NT2/D1 (cell line): ENCODE measurements at places on chromosomes 2 and 18.

DNA sequence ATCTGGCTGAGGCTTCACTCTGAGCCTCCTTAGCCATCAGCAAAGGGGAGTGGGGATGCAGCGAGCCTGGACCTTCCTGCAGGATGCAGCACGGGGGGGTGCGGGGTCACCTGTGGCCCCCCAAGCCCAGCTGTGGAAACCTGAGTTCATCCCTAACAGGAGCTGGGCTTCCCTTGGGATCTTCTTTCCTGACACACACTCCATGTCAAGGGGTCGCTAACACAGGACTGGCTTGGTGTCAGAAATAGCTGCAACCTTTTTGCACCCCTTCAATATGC lies 174.7 kb downstream of the RTP5 start:
- no peak for DNase-seq

DNA sequence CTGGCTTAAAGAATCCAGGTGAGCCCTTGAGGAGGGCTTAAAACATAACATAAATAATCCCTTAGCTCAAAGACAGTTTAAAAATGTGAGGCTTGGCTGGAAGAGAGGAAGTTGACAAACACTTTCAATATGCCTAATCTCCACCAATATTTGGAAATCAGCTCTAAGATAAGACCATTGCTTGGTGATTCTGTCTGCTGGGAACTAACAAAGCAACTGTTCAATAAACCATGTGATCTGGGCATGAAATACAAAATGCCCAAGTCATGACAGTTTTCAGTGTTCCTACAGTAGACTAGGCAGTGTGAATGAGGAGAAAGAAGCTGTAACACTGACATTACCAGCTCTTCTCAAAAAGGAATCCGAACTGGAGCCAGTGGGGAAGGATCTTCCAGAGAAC lies 10.7 kb downstream of the MFF start:
- DNase-seq, result no peak

DNA sequence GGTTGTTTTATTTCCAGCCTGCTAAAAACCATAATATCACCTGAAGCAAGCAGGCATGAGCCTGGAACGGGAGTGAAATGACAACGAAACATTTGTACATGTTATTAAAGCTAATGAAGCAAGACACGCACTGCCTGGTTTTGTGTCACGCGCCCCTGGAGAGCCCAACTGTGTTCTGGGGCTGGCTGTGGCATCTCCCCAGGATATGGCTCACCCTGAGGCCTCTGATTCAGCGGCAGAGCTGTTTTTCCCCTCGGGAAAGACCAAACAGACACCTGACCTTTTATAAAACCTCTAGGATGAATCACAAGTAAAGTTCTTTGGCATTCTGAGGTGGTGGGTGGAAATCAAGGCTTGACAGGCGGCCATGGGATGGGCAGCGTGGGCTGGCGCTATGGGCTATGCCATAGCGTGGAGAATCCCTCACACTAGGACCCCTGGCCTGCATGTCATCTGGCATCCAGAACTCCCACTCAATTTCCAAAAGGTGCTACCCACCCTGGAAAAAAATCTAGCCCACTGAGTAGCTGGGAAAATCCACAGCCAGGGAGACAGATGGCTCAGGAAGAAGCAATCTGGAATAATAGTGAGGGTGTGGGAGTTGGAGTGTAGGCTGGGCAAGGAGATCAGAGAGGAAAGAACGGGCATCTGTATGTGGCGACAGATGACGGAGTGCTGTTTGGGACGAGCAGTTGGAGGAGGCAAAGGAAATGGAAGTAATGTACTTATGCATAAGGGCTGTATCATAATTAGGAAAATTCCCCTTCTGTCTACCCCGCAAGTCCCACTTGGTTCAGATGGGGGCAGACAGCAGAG lies 262.0 kb downstream of the AFF3 start:
- DNase-seq, result no peak

- DNase-seq, result no peak
Observed at GRCh38 chr2:45845566-45845965, 194.1 kb downstream of the PRKCE start.

GRCh38 chr18:68738564-68738963 lies 23.7 kb upstream of the TMX3 start:
- DNase-seq, result no peak

DNA sequence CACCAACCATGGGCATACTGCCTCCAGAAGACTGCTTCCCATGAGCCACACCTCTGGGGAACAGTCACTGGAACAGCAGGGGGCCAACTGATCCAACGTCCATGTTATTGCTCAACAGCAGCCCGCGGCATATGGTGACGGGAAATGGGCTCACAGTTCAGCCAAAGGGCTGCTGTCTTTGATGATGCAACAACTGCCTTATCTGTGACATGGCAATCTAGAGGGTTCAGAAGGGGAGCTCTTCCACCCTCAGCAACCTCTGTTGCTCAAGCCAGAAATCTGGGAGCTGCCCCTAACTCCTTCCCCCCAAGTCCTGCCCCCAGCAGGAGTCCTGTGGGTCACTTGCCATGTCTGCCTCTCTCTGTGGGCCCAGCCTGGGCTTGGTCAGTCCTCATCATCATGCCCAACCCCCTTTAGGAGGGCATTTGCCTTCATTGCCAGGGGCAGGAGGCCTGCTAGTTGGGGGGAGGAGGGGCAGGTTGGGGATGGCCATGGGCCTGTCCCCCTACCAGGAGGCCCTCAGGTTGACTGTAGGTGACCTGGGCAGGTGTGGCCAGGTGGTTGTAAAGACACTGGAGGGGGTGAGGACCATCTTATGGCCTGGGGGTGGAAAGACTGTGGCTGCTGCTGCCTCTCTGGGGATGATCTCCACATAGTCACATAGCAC lies 212.9 kb downstream of the CYP26B1 start:
- DNase-seq, result no peak

DNA sequence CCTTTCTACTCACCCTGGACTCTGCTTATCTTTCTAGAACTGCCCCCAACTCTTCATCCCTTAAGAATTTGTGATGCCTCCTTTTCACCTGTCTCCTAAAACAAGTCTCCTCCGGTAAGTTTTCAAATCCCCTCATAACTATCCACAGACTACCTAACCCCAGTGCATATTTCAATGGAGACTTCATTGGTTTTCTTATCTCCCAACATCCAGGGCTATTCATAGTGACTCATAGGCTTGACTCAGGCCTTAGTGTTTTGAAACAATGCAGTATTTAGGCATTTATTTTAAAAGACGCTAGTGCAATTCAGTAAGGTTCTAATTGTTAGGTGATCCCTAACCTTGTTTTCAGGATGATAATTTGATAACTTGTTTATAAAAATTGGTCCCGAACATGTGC lies 399.2 kb downstream of the CPS1 start:
- no peak for DNase-seq

DNA sequence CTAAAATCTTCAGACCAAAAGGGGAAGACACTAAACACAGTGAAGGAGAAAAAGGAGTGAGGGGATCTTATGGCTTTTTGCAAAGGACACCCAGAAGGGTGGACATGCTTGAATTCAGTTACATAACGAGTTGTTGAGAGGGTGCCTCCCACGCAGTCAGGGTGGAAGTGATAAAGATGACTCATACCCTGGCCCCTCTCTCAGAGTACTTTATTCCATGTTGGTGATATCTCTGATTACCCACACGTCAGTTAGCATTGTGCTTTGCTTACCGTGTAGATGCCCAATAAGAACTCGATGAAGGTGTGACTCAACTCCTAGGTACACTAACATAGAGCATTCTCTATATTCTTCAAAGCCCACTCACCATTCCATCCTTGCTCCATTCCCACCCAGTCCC lies 44.4 kb downstream of the EN1 start:
- no peak for DNase-seq

DNA sequence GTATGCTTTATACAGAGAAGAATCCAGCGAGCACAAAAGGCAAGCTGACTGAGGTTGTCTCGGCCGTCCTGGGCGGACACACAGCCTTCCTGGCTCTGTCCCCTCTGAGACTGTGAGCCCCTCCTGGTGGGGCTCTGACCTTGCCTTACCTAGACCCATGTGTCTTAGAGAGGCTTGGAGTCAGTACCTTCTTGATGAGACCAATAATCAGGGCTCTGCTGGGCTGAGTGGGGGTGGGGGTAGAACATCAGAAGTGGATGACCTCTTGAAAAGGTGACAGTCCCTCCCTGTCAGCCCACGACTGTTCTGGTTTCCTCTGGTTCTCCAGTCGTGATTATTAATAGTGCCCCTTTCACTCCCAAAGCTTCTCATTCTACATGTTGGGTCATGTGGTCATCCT lies 31.2 kb downstream of the TWIST2 start:
- DNase-seq, result no peak

DNA sequence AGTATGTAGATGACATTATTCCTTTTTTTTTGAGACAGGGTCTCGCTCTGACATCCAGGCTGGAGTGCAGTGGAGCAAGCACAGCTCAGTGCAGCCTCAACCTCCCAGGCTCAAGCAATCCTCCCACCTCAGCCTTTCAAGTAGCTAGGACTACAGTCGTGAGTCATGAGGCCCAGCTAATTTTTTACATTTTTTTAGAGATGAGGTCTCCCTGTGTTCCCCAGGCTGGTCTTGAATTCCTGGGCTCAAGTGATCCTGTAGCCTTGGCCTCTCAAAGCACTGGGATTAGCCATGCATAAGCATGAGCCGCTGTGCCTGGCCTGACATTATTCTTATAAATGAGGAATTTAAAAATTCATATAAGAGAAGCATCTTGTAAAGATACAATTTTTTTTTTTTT lies 86.9 kb downstream of the FAM117B start:
- DNase-seq, result peak; percentile 5

GRCh38 chr2:98457045-98457696 lies 12.5 kb downstream of the INPP4A start:
- no peak for DNase-seq
